Kasumi-1 (cell line): ENCODE measurements at places on chromosomes 12 and 14.

DNA sequence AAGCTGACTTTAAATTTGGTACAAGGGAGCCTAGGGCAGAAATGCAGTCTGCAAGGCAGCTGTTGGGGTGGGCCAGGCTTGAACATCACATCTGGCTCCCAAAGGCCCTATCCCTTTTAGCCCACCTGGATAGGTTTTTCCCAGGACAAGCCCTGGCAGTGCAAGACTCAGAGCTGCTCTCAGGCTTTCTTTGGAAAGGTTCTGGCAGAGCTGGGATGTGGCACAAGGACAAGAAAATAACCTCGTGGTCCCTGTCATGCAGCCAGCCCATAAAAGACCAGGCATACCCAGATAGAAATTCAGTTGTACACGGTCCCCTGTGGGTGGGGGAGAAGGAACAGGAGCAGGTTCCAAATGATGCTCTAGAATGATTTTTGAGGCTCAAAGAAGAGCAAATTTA is 206.9 kb downstream of the TTC7B start:
- DNase-seq = no peak

GRCh38 chr12:122943196-122943595 is 23.1 kb downstream of the ABCB9 start:
- no peak for DNase-seq

DNA sequence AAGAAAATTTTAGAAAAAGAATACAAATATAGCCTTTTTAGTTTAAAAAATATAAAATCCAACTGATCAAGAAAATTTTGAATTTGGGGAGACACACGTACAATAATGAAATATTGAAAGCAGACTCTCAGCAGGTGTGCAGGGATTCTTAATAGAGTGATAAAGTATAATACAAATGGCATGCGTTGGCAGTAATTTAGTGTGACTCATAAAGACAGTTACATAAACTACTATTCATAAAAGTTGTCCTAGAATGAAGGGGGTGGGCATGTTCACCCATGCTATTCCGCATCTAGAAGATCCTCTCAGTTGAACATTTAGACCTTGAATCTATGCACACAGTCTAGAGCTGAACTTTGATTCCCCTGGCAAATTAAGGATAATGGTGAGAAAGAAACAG is 200.4 kb upstream of the AVPR1A start:
- DNase-seq = no peak

- no peak for DNase-seq
These were observed 17.5 kb downstream of the CBX5 start for GRCh38 chr12:54262403-54262925.

DNA sequence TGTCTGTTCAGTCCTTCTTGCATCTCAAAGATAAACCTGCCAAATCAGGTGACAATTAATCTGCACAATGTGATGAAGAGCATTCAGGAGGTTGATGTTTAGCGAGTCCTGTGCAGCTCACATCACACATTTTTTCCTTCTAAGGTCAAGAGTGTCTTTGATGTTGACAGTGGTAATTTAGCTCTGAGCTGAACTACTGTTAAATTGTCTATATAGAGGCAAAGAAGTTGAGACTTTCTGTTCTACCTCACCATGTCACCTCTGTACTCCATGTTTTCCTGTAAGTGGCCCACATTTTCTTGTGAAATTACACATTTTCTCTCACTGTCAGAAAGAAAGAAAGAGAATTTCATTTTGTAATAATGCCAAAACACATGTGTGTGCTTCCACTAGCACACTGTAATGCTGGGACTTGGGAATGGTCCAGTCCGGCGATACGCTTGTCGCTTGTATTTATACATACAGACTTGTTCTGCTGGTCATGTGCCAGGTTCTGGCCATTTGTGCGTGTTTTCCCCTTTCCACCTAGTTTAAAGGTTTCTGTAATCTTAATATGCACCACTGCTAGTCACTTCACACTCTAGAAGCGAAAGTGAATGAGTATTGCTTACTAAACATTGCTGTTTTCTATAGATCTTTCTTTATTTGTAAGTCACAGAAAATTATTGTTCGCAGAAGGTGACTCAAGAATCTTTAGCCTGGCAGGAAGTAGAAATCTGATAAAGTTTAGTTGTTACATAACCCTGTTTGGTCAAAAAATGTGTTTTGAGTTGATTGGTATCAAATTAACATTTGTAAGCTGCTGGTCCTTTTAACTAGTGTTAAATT is 328.9 kb downstream of the TMTC2 start:
- DNase-seq = no peak

DNA sequence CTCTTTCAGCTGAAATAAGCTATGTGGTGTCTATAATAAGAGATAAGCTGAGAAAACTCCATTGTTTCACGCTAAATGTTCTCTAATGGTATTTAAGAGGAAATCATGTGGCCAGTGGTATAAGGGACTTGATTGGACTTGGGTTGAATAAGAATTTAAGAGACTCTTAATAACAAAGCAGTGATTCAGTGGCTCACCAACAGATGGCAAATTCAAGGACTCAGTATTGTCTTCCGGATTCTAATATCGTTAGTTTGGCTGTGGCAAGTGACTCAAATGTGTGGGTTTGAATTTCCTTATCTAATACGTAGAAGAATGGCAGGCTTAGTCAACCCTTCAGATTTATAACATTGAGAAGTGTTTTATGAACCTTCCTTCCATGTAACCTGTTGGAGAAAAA is 49.1 kb upstream of the KCNH3 start:
- no peak for DNase-seq

DNA sequence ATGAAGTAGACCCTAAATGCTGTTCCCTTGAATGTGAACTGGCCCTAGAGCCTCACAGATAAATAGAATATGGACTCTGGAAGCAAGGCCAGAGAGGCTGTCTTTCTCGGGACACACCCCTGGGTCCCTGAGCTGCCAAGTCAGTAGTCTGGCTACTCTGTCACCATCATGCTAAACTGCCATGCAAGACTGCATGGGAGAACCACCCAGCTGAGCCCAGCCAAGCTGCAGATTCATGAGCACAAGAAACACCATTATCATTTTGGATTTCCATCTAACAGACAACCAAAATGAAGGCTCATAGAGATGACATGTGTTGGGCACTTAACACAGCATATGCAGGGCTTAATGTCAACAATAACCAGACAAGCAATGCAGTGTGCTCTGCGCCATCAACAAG is 53.3 kb downstream of the CHGA start:
- DNase-seq = no peak

DNA sequence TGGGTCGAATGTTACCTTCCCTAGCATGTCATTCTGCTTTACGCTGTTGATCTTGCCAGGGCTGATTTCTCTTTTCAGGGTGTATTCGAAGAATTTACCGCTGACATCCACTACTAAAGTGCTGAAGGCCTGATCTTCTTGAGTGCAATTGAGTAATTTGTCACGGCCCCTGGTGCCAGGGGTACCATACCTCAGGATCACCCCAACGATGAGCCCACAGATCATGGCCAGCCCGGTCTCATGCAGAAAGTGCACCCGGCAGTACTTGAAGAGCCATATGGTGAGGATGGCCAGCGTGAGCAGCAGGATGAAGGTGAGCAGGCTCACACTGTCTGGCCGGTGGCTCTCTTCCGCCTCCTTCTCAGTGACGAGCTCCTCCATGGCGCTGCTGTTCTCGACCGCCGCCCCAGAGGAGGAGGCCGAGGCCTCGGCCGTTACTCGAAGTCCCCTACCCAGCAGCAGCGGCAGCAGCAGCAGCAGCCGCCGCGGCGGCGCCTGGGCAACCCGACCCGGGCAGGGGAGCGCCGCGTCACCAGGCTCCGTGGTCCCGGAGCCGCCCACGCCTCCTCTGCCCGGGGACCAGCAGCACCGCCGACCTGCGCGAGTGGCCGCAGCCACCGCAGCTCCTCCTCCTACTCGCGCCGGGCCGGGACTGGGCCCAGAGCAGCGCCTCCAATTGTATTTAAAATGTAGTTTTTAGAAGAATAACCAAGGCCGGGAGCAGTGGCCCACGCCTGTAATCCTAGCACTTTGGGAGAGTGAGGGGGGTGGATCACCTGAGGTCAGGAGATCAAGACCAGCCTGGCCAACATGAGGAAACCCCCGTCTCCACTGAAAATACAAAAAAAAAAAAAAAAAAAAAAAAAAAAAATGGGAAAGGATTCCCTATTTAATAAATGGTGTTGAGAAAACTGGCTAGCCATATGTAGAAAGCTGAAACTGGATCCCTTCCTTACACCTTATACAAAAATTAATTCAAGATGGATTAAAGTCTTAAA is 58.5 kb upstream of the TMPO start:
- no peak for DNase-seq

DNA sequence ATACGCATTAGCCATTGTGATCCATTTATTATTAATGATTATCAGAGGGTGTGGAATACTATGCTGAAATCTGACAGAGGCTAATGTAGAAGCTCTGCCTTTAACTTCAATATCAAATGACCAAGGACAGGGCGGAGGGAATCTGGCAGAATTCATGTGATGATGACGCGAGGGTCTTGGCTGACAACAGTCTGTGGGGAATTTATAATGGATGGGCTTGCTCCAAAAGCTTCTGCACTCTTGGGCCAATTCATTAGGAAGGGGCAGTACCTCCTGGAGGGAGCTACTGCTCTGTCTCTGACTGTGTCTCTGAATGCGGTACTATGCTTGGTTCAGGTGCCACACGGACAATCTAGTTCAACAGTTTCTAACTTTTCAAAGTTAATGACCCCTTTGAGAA is 46.2 kb downstream of the GALNT8 start:
- DNase-seq = no peak

- no peak for DNase-seq
These were observed 22.2 kb downstream of the HRK start for GRCh38 chr12:116859079-116859478.

GRCh38 chr12:77064896-77065360 is 441 bp downstream of the E2F7 start:
- peak; percentile 30 for DNase-seq

DNA sequence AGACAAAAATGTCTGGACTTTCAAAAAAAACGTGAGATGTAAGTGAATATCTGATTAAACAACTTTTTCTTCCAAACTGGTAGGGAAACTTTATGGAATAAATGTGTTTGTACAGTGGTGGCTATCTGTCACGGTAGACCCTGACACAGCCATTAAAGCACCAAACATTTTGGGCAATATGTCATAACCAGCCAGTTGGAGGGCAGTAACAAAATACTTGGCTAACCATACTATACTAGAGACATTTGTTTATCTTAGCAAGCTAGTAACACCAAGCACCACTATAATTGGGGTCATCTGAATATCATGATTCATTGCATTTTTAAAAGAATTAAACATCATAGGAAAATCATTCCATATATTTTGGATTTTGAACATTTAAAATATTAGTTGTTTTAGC is 6.0 kb upstream of the MYF6 start:
- DNase-seq = no peak

- no peak for DNase-seq
These were observed 64.5 kb downstream of the TMTC3 start for GRCh38 chr12:88206601-88207000.

- no peak for DNase-seq
These were observed 7.0 kb downstream of the AQP6 start for GRCh38 chr12:49979791-49980190.

GRCh38 chr12:109673884-109674283 is 39.7 kb upstream of the FAM222A start:
- no peak for DNase-seq

DNA sequence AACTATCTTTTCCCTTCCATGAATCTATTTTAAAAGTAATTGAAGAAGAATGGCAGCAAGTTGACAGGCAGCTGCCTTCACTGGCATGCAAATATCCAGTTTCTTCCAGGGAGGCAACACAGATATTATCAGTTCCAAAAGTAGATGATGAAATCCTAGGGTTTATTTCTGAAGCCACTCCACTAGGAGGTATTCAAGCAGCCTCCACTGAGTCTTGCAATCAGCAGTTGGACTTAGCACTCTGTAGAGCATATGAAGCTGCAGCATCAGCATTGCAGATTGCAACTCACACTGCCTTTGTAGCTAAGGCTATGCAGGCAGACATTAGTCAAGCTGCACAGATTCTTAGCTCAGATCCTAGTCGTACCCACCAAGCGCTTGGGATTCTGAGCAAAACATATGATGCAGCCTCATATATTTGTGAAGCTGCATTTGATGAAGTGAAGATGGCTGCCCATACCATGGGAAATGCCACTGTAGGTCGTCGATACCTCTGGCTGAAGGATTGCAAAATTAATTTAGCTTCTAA is 18.4 kb downstream of the TMPO start:
- DNase-seq = no peak

- DNase-seq = no peak
These were observed 35.4 kb downstream of the SPTLC2 start for GRCh38 chr14:77580964-77581505.

DNA sequence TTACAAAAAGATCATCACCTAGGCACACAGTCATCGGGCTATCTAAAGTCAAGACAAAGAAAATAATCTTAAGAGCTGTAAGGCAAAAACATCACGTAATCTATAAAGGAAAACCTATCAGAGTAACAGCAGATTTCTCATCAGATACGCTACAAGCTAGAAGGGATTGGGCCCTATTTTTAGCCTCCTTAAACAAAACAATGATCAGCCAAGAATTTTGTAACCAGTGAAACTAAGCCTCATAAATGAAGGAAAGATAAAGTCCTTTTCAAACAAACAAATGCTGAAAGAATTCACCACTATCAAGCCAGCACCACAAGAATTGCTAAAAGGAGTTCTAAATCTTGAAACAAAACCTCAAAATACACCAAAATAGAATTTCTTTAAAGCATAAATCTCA is 191.6 kb upstream of the BMP4 start:
- no peak for DNase-seq
